ENCODE measurements at places on chromosomes 16 and 17.

DNA sequence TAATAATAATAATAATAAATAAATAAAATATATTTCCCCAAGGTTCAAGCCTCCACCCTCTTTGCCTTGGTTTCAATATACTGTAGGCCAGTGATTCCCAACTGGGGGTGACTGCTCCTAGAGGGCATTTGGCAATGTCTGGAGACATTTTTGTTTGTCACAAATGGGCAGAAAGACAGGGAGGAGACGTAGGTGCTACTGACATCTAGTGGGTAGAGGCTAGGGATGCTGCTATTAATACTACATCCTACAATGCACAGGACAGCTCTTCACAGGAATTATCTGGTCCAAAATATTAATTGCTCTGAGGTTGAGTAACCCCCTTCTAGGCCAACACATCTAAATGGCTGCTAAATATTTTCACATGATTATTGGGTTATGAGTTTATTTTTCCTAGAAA is 12.8 kb upstream of the PRR14 start:
- DNase-seq = no peak

- DNase-seq = no peak
These were observed 196.0 kb upstream of the CACNG5 start for GRCh38 chr17:66638707-66639479.

GRCh38 chr17:44383861-44384260 is 5.6 kb downstream of the ITGA2B start:
- DNase-seq = no peak

- no peak for DNase-seq
These were observed 147.3 kb upstream of the KCNJ18 start for GRCh38 chr17:21545064-21545463.

DNA sequence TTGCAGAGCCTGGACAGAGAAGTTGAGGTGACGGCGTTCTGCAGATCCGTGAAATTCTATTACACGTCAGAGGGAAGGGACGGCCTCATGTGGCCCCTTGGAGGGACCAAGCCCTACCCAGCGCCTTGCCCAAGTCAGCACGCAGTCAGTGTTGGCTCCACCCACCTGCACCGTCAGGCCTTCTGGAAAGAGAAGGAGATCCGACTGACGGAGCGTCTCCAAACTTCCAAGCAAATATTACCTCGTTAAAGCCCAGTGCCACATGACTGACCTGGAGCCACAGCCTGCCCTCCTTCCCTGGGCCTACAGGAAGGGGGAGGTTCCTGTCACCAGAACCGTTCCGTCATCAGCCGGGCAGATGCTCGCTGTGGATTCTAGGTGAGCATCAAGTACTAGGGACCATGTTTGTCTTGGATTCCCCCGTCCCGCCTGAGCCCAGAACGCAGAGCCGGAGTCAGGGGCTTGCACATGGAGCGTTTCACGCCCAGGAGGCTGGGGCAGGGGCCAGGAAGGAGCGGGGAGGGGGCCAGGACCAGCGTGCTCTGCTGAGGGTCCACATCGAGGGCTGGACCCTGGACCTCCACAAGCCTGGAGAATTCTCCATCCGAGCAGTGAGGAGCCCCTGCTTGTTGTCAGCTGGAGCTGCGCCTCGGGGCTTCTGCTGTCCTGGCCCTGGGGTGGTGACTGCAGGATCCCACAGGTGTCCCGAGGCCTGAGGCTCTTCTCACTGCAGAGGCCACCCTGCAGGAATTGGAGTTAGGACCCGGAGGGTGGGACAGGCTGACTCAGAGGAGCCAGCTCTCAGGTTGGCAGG is 22.6 kb upstream of the METRNL start:
- DNase-seq = no peak

DNA sequence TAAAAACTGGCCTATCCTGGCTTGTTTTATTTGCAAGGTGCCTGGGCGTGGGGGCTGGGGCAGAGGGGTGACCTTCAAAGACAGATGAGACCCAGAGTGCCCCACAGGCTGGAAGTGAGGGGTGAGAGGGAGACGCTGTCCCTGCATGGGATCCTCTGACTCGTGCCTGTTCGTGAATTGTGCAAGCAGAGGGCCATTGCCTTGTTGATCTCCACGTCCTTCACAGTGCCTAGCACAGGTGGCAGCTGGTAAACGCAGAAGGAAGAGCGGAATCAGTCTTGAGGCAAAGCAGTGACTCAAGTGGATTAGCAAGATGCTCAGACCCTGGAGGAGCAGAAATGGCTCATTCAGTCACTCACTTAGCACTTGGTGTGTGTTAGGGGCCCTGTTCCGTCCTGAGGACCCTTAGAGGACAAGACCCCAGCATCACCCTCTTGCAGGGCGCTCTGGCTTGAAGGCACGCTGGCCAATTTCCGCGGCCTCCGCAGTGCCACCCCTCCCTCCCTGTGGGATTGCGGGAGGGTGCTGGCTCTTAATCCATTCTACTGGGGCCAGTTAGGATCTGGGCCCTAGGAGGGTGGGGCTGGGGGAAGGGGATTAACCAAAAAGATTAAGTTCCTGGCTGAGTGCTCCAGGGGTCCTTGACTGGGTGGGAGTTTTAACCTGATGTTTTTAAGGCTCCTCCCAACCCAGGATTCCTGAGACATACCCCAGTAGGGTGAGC is 151.2 kb downstream of the CCDC182 start:
- DNase-seq = no peak

DNA sequence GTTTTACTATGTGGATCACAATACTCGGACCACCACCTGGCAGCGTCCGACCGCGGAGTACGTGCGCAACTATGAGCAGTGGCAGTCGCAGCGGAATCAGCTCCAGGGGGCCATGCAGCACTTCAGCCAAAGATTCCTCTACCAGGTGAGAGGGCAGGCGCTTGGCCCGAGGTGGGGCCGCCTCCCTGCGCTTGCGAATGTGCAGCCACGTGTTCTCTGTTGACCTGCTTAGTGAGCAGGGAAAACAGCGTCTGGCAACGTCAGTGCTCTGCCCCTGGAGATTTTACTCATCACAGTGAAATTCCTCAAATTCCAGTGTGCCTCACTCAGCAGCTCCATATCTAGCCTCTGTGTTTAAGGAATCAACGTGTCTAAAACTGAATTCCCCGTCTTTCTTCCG is 33.4 kb upstream of the CLEC18A start:
- no peak for DNase-seq

GRCh38 chr16:50318796-50319578 is 49.8 kb downstream of the BRD7 start:
- DNase-seq = no peak

GRCh38 chr17:8224891-8225812 is 14.8 kb upstream of the AURKB start:
- no peak for DNase-seq

- DNase-seq = no peak
These were observed 8.0 kb downstream of the TLCD3A start for GRCh38 chr17:740240-741017.

DNA sequence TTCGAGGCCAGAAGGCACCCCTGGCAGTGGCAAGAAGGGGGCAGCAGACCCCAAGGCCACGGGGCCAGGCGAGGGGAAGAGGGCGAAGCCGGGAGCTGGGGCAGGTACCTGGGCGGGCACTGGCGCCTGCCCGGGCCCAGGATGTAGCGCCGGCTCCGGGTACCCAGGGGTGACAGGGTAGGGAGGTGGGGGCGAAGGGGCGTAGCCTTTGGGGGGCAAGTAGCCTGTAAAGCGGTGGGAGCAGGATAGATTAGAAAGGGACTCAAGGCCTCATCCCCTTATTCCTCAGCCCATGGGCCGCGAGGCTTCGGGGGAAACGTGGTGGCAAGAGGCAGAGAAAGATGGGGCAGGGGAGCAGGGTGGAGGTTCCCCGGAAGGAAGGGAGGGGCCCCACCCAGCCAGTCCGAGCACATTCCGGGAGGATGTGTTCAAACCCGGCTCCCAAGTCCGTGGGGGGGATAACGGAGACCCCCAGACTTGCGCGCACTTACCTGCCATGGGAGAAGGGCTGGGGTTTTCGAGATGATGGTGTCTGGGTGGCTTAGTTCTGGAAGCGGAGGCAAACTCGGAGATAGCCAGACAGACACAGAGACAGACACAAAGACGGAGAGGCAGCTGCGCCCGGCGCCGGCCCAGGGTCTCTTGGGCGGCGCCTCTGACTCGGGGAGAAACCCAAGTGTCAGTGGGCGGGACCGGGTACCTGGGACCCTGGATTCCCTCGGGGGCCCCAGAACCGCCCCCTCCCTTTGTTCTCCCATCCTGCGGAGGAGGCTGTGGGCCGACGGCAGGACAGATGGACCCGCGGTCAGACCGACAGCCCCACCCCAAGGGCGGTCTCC is 493 bp downstream of the PLSCR3 start:
- DNase-seq = no peak

Data from hippocampal formation (tissue), 2 donors.